ENCODE measurements at places on chromosomes 5 and 9.

GRCh38 chr9:34380511-34381315 is 4.0 kb upstream of the MYORG start:
- no peak for DNase-seq

DNA sequence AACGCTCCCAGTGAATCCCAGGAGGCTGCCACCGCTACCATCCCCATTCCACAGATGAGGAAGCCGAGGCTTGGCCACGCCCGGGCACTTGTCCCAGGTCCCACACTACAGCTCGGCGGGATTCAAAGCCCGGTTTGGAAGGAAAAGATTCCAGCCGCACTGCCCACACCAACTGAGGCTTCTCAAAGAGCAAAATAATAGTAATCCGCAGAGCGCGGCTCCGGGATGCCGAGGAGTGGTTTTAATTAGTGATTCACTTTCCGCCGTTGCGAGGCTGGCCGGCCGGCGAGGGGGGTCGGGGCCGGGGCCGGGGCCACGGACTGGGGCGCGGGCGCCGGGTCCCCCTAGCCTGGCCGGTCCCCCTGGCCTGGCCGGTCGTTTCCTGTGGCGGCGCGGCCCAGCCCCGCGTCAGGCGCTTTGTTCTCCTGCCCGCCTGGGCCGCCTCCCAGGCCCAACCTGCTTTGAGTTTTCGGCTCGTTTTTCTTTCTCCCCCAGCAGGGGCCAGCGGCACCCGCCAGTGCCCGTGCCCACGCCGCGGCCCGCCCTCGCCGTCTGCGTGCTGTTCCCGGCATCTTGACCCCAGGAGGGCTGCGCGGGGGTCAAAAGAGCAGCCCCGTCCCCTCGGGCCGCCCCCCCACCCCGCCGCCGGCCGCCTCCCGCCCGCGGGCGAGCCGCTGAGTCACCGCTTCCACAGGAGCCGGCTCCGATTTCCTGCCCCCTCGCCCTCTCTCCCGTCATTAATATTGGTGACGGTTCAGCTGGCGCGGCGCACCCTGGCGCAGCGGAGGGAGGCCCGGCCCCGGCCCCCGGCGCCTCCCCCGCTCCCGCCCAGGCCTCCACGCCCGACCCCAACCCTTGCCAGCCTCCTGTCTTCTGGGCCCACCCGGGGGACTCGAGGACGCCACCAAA is 31.2 kb downstream of the FGF18 start:
- no peak for DNase-seq

DNA sequence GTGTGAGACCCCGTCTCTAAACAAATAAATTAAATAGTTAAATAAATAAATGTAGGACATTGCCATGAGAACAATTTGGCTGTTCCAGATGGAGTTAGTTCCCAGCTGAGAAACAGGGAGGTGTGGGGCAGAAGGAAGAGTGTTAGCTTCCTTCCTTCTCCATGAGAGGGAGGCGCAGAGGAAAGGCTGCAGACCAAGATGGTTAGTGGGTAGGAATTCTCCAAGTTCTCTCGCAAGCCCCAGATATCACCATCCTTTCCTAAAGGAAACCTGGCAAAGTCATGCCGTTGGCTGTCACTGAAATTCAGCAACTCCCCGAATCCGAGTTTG is 33.1 kb upstream of the RAB14 start:
- DNase-seq: no peak

DNA sequence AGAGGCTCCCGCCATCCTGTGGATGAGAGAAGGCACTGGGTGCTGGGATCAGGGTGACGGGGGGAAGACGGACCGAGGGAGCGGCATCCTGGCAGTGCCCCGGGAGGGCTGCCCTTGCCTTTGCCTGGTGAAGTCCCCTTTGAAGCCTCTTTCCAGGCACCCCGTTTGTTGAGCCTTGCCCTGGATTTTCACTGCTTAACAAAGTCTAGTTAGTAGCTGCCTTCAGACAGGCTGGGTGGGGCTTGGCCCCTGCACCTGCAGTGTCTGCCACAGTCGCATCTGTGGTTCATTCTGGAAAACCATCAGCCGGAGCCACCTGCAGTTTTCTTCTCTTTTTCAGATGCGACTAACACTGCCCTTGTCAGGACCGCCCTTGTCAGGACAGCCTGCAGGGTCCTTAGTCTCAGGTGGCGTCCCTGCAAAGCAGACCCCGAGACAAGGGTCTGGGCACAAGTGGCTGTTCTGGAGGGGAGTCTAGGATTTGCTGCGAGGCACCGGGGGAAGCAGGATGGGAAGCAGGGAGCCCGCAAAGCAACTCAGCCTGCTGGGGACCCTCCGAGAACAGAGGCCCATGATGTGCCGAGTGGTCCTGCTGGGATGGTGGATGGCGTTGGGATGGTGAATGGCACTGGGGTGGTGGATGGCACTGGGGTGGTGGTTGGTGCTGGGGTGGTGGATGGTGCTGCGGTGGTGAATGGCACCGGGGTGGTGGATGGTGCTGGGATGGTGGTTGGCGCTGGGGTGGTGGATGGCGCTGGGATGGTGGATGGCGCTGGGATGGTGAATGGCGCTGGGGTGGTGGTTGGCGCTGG is 147.9 kb upstream of the COL5A1 start:
- DNase-seq: no peak

GRCh38 chr5:103111468-103111867 is 8.5 kb downstream of the GIN1 start:
- no peak for DNase-seq

DNA sequence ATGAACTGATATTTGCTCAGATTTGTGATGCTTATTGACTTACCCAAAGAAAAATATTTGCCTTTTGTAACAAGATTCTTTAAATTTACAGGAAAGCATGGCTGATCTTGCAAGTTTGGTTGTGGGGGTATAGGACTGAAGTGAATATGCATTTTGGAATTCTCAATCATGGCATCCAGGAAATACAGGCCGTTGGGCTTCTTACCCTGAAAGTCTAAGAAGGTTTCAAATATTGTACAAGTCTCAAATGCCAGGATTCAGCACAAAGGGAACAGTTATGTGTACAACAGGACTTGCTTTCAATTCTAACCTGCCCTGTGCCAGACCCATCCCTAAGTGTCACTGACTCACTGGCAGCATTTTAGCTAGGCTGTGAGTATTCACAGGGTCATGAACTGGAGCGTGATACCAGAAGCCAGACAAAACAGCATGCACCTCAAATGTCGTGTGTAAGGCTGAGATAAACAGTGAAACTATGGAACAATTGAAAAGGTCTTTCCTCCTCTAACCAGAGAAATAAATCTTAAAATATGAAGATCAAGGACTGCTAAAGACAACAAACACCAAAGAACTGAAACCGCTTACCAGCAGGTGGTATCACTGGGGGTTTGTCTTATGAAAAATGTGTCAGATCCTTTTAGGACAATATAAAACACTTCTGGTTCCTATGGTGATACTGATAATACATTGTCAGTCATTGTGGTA is 168.6 kb upstream of the RGMB start:
- DNase-seq: no peak
